ENCODE measurements at places on chromosomes 11 and 22.
A peak's percentile ranks its signal among the peaks of the same experiment; 100 is the strongest.

GRCh38 chr11:76041208-76041607 lies 165.1 kb downstream of the WNT11 start:
- no peak for DNase-seq

DNA sequence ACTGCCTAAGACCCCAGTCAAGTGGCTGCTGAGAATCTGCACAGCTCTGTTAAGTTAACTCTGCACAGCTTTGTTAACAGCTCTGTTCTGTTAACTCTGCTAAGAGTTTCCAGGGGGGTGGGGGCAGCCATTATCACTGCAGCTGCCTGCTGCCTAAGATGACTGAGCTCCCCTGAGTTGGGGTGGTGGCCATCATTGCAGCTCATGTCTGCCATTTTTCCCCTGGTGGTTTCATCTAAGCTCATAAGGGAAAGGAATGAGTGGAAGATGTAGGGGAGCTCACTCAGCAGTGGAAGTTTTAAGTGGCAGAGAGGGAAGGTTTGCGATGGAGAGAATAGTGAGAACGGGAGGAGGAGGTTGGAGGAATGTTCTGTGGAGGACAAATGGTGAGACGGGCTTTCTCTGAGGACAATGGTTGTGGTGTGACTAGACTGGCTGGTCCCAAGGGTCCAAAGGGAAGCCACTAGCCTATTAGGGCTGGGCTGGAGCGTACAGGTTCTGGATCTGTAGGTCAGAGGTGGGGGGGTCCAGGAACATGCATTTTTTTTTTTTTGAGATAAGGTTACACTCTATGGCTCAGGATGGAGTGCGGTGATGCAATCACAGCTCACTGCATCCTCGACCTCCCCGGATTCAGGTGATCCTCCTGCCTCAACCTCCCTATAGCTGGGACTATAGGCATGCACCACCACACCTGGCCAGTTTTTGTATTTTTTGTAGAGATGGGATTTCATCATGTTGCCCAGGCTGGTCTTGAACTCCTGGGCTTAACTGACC lies 13.5 kb upstream of the PLET1 start:
- no peak for DNase-seq

- DNase-seq = no peak
These were observed 88.1 kb downstream of the RELT start for GRCh38 chr11:73464347-73464746.

- peak; percentile 32 for DNase-seq
These were observed 19.3 kb downstream of the MYH9 start for GRCh38 chr22:36368359-36368983.

DNA sequence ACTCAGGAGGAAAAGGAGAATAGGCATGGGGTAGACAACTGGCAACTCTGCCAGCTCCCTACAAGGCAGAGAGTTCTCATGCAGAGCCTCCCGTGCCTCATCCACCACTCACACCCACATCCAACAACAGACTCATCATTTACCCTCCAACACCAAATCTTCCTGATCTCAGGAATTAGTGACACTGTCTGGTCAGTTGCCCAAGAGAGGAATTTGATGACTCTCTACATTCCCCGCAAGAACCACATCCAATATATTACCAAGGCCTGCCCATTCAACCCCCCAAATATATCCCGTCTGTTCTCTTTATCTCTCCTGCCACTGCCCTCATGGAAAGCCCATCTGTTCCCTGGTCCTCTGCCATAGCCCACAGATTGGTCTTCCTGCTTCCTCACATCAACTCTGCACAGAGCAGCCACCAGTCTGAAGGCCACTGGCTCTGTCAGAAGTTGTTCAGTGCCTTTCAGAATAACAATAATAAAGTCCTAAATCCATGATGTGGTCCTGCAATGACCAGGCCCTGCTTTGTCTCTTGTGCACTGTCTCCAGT lies 57.5 kb upstream of the CD82 start:
- no peak for DNase-seq

DNA sequence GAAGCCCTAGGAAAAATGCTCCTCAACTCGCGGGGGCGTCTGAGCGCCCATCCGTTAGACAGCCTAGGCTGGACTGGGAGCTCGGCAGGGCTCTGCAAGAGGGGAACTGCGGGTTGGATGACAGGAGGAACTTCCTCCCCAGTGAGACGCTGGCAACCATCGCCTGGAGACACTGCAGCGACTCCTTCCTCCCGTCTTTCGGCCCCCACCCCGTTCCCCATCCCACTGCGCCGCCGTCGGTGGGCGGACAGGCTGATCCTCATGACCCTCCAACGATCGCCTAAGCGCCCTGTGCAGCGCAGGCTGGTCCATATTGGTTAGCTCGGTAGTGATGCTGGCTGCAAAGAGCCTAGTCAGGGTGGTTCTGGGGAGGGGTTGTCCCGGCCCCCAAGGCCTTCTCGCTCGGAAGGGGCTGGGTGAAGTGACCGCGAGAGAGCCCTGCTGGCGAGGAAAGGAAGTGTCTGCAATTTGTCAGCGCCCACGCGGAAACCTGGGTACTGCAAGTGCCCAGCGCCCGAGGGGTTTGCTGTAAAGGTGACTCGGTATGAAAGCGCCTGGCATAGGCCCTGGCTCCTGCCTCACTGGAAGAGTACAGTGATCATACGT lies 638 bp downstream of the NRGN start:
- DNase-seq = peak; percentile 41

All from RPMI8226 (cell line).